ENCODE measurements at places on chromosomes 2 and 18.

GRCh38 chr2:150476809-150477302 is 10.6 kb downstream of the RND3 start:
- no peak for DNase-seq

- DNase-seq, result peak; percentile 84
These were observed 70.7 kb downstream of the NDUFA10 start for GRCh38 chr2:239954166-239955086.

GRCh38 chr2:136394136-136395060 is 276.4 kb upstream of the CXCR4 start:
- DNase-seq, result no peak

- DNase-seq, result no peak
These were observed 49.0 kb downstream of the FAM168B start for GRCh38 chr2:131044075-131044756.

GRCh38 chr2:145654156-145654555 is 1134.2 kb upstream of the ZEB2 start:
- DNase-seq, result no peak

DNA sequence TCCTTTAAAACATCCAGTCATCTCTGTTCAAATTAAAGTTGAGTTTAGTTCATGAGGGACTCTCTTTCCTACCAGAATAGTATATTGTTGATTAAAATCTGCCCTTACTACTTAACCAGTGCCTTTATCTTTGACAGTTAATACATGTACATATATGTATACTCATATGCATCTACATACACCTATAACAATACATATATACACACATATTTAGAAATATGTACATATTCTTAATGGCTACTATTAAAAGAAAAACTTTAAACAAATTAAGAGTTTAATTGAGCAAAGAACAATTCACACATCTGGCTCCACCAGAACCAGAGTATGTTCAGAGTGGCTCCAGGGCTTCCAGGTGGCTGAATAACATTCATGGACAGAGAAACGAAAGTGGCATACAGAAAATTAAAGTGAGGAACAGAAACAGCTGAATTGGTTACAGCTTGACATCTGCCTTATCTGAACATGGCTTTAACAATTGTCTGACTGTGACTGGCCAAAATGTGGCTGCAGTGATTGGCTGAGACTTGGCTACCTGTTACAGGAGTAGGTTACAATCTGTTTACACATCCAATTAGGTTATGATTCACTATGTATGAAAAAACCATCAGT is 38.8 kb downstream of the ZNF519 start:
- no peak for DNase-seq

DNA sequence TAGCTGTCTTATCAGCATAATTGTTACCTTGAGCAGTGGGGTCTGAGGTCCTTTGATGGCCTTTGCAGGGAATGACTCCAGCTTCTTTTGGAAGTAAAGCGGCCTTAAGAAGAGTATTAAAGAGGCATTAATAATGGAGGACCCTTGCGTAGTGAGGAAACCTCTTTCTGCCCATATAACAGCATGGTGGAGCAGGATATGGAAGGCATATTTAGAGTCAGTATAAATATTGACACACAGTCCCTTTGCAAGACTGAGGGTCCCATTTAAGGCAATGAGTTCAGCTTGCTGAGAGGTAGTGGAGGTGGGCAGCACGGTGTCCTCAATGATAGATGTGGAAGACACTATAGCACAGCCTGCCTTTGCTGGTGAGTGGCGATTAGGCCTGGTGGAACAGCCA is 32.7 kb downstream of the NCL start:
- no peak for DNase-seq

Data from aorta (tissue), 5 donors.